ENCODE measurements at places on chromosomes 3 and 15.

DNA sequence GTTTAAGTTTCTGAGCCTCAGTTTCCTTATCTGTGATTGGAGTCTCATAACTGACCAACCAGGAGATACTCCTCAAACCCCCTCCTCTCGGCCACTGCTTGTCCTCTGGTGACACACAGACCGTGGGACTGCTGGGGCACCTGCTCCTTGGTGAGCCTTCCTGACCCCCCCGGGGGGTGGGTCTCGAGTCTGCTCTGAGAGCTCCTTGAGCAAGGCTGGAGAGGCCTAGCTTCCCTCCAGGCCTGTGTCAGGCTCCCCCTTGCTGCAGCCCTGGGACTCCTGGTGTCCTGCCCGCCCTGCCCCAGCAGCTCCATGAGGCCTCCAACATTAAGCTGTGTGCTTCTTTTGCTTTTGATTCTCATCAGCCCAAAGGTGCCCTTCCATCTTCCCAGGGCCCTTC is 27.7 kb downstream of the SRPRB start:
- DNase-seq: no peak

DNA sequence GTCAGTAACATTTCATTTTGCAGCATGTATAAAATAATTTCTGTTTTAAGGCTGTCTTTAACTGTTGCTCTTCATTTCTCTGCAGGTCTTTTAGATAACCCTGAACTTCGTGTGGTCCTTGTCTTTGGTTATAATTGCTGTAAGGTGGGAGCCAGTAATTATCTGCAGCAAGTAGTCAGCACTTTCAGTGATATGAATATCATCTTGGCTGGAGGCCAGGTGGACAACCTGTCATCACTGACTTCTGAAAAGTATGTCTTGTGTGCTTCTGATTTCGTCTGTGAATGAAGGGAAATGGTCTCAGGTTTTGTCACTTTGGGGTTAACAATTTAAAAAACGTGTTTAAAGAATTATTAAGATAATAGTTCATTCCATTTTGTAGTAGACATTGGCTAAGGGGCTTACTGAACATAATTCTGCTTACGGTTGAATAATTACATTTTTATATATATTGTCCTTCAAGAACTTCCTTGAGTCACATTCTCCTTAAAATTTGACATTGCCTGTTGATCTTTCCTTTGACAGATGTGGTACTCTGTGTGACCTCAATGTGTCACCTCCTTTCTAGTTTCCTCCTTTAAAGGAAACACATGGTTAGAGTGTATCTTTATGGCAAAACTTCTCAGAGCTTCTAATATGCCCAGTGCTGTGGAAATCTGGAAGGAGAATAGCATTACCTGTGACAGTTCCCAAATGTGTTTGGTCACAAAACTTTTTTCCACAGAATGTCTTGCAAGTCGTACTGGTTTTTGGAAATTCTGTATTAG is 26.3 kb downstream of the FBXO22 start:
- DNase-seq: no peak

GRCh38 chr3:52277972-52278509 is 408 bp downstream of the WDR82 start:
- peak; percentile 53 for DNase-seq

GRCh38 chr3:62677926-62678325 is 197.3 kb downstream of the CADPS start:
- DNase-seq: no peak

- peak; percentile 91 for DNase-seq
These were observed 2.2 kb downstream of the SNX22 start for GRCh38 chr15:64153480-64154367.

GRCh38 chr15:28955160-28955992 is 69.6 kb downstream of the APBA2 start:
- DNase-seq: no peak

DNA sequence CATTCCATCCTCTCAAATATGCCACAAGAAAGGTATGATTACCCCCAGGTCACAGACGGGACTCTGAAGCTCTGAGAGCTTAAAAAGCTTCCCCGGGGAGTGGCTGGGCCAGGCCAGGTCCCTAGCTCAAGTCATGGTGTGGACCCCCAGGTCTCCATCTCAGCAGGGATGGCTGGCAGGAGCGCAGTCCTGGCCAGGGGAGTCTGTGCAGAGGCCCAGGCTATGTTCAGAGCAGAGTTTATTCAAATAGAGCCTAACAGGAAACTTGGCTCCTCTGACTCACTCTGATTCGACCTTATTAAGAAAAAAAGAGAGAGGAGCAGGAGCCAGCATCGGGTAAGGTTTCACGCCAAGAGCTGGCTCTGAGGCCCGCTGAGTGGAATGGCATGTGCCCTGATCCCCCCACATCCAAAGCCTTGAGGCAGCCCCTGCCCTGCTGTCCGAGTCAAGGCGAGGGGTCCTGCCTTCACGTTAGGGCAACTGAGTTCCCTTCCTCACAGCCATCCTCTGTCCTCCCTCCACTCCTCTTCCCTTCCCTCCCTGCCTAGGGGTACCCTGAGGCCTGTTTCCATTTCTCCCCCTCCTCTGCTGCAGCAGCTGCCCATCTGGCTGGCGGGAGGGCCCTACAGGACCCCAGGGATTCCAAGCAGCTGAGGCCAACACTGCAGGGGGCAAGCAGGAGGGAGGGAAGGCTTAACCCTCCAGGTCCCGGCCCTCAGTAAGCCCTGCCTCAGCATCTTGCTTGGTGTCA is 1.9 kb upstream of the LOXL1 start:
- DNase-seq: no peak

GRCh38 chr3:183073839-183074238 is 25.5 kb downstream of the MCCC1 start:
- peak; percentile 39 for DNase-seq

- DNase-seq: no peak
These were observed 235.2 kb upstream of the VEPH1 start for GRCh38 chr3:157738441-157738840.

DNA sequence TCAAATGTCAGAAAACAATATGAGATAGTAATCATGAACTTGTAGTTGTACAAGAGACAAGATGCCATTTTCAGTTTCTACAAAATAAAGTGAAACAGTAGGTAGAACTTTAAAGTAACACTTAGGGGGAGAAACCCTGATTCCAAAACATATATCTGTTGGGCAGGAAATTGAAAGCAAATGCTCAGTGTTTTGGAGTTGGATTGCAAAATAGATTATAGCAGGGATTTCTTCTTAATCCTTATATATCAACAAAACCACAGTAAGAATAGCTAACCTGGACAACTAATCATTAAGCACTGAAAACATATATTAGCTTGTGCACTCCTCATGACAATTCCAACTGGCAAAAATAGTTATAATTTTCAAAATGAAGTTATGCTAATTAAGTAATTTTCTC is 46.9 kb downstream of the COMMD2 start:
- no peak for DNase-seq

DNA sequence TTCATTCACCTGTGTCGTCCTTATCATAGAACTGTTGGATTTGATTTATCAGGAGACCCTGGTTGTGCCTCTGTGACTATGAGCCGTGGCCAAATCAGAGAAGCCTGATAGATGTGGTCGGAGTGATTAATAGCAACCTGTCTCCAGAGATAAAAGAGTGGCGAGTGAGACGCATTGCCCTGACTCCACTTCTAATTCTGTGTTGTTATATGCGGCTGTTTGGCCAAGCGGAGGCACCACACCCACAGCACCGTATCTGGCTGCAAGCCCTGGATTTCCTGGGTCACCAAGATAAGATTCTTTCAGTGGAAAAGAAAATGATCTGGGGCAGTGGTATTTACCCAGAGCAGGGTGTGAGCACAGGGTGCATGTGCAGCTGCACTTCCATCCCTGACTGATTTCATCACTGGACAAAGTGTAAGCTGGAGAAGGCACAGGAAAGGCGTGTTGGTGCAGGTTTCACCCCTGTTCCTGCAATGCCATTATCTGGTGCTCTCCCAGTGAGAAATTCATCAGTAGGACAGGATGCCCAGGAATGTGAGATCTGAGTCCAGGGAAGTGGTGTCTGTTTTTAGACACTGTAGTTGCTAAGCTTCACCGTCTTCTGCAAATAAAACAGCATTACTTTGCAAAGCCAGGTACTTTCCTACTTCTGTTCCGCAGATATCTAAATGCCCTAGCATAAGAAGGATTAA is 84.6 kb downstream of the CD47 start:
- no peak for DNase-seq

DNA sequence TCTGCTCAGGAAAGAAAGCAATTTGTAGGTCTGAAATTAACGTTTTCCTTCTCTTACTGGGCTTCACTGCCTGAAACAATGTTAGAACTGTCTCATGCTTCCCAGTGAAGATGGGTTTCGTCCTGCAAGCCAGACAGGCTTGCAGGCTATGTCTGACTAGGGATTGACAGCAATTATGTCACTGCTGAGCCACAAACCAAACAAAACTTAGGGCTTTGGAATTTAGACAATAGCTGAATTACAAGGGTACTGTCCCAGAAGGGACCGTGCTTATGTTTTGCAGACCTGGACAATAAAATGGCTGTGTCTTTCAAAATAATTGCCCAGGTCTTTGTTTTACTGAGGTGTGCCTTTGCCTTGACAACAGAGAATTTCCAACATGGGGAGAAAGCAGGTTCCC is 46.3 kb upstream of the CCDC80 start:
- no peak for DNase-seq

DNA sequence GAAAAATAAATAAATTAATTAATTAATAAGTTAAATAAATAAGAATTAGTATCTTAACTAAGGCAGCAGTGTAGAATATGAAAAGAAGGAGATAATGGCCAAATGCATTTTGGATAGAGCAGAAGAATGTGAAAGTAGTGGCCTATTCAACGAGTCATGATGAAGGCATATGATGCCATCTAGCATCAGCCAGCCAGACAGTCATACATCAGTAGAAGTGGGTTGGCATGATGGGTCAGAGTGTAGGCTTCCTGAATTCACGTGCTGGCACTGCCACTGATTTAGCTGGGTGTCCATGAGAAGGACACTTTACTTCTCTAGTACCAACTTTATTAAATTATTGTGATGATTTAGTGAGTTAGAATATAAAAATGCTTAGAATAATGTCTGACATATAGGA is 256.1 kb upstream of the ARPP21 start:
- DNase-seq: no peak

- no peak for DNase-seq
These were observed 211.6 kb downstream of the GBE1 start for GRCh38 chr3:81549831-81550230.

- DNase-seq: no peak
These were observed 732.9 kb downstream of the VGLL3 start for GRCh38 chr3:86257955-86258641.

GRCh38 chr3:167673221-167673620 is 19.5 kb upstream of the WDR49 start:
- no peak for DNase-seq

DNA sequence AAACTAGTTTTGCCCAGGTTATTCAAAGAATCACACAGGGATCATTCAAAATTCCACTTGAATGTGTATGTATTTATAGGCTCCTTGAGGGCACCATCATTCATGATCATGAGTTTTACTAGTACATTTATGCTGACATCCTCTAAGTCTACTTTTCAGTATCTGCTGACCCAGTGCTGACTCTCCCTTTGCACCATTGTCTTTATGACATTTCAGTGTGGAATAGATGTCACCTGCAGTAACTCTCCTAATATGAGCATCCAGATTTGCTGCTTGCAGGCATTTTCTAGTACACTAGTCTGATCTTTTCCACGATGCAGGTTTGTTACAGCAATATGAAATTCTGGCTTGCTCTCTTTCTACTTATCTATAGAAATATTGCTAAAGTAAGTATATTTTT is 1603.5 kb downstream of the SI start:
- DNase-seq: peak; percentile 60

- no peak for DNase-seq
These were observed 116.5 kb downstream of the CMSS1 start for GRCh38 chr3:99933971-99934750.

DNA sequence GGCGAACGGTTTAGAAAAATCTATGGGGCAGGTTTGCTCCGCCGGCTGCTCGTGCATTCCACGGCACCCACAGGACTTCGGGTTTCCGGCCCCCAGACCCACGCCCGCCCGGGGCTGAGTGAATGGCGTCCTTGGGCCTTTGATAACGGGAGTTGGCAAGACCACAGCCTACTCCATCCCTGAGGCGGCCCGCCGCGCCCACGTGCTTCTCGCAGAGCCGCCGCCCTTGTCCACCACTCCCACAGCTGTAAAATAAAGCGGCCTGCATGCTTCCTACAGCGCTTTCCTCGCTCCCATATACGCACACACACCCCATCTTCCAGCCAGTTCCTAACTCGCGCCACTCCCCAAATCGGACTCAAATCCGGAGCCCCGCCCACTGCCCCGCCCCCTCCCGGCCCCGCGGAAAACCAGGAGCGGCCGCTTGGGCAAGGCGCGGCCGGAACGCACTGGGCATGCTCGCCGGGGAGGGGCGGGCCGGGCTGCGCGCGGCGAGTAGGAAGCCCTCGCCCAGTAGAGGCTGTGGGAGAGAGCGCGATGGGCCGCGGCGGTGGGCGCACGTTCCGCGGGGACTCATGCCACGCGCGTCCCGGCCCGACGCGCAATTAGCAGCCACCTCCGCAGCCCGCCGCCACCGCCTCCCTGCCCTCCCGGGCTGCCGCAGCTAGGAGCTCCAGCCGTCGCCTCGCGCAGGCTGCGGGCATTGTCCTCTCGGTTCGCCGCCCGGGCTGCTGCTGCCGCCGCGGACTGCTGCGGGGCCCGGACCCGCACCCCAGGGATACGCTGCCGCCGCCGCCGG is at the start of gene RAP2B:
TSS of gene RAP2B (plus strand) at position 513 of the 799 bp plus-strand sequence. CDS start 468 bp downstream, outside the sequence.
- peak; percentile 92 for DNase-seq

GRCh38 chr15:22259881-22260421 is 179.6 kb downstream of the OR4M2 start:
- DNase-seq: no peak

DNA sequence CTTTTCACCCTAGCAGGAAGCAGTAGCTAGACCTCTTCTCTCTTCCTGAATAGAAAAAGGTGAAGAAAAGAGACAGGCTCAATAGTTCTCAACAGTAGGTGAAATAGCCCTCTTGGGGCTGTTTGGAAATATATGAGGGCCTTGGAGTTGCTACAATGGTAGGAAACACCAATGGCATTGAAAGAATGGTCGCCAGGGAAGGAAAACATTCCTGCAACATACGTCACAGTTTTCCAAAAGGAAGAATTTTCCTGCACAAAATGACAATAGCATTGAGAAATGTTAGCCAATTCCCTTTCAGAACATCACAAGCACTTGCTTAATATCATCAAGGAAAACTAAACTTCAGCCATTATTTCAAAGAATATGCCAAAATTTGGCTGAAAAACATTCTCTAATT is 484.5 kb downstream of the IGSF11 start:
- no peak for DNase-seq

Data from SK-MEL-5 (cell line).